ENCODE measurements at places on chromosomes 4 and X.

DNA sequence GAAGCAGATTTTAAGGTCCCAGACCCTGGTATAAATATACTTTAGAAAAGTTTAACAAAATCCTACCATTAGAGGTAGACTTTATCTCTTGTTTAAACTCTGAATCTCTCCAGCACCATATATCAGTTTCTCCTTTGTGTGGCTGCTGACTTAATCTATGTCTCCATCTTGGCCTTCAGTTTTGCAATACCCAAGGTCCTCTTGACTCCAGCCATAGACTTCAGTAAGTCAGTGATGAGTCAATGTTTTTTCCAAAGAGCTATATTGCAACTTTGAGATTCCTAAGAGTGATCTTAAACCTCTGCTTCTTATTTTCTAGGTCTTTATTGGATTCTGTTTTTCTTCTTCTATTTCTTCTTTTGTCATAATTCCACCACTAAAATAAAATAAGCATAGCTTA is 50.8 kb upstream of the ADGRL3 start:
- no peak for DNase-seq

GRCh38 chr4:90198086-90198847 is 71.1 kb downstream of the CCSER1 start:
- DNase-seq = no peak

DNA sequence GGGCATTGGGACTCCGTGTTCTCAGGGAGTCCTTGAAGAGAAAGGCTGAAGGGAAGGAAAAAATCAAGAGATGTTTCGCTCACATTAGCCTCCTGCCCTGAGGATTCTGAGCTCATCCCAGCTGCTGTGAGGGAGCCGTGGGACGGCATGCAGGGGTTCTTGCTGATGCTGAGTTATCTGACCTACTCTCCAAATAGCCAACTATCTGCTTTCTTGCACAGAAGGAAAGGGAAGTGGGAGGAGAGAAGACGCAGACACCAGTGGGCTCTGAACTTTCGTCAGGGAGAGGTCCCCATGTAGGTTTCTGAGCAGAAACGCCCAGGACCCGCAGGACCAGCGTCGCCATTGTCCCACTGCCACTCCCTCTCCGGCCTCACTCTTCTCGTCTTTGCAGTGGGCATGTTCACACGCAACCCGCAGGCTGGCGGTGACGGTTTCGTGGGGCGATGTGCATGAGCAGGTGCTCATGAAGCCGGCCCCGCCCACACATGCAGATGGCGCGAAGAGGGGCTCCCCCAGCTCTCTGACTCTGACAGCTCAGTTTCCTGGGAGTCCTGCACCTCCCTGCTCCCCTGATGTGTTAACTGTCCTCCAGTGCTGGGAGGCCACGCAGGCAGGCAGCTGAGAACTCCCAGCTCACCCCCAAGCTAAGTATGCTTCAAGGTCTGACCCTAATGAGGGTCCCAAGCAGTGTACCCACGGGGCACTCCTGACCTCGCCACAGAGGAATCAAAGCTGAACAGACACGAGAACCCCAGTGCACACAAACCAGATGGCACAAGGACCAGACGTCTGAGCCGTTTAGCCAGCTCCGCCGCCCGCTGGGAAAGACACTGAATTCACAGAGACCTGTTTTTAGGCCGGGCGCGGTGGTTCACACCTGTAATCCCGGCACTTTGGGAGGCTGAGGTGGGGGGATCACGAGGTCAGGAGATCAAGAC is 13.6 kb upstream of the ABLIM2 start:
- peak; percentile 44 for DNase-seq

- no peak for DNase-seq
Observed at GRCh38 chrX:39955625-39956024, 142.1 kb downstream of the BCOR start.

DNA sequence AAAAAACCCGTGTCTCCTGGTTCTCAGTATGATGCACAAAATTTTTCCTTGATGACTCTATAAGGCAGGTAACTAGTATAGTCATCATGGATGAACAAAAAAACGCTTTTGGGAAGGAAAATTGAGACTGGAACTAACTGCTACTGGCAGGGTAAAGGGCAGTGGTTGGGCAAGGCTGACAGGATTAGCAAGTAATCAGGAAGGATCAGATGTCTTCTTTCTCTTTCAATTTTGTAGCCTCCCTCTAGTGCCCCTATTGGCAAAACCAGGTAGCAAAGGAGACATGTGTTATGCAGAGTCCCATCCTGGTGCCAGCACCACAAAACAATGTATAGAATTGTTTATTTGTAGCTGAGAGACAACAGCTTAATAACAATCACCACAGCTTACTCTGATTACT is 12.8 kb upstream of the SLITRK4 start:
- no peak for DNase-seq

DNA sequence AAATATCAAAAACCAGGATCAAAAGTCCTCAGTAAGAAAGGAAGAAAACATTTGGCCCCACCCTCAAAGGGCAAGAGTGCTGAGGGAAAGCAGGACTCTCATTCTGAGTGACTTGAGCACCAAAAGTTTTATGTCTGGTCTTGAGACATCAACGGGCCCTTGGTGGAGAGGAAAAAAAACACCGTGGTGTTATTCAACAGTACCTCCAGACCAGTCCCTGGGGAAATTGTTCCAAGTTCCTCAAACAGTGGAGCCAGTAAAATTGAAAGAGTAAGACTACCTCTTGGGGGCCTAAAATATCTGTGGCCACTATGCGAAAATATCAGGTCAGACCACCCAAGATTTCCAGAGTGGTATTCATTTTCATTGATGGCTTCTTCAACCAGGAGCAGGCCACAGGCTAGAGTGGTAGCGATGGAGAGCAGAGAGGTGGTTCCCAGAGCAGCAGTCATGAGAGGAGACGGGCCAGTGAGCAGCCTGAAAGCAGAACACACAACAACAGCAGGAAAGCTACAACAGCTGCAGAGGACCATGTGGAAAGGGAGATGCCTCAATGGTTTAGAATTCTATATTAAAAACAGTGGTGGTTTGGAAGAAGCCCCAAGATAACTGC is 63.7 kb upstream of the RPL34 start:
- no peak for DNase-seq

GRCh38 chrX:105266456-105266855 is 46.0 kb upstream of the TEX13A start:
- DNase-seq = no peak

GRCh38 chrX:131821945-131822622 is 201.0 kb upstream of the STK26 start:
- DNase-seq = no peak

- no peak for DNase-seq
Observed at GRCh38 chrX:1749499-1749898, 134.6 kb downstream of the ASMT start.

- no peak for DNase-seq
Observed at GRCh38 chr4:8644461-8644891, 51.9 kb downstream of the CPZ start.

- DNase-seq = no peak
Observed at GRCh38 chr4:168677063-168677462, 180.2 kb downstream of the PALLD start.

DNA sequence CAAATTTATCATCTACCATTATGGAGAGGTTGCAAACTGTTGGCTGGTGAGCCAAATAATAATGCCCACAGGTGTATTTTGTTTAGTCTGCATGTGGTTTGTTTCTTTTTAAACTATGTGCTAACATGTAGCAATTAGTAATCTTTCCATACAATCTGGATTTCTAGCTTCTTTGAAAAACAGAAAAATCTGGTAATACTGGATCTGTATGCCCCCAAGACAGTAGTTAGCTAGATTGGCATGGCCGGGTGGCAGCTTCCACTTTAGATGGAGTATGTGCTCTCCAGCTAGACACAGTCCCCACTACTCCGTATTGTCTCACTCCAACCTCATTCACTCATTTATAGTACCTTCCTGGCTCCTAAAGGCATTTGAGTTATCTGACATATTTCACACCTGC is 91.3 kb downstream of the NHSL2 start:
- DNase-seq = no peak
